H54 (cell line): ENCODE measurements at places on chromosomes 5 and 9.

DNA sequence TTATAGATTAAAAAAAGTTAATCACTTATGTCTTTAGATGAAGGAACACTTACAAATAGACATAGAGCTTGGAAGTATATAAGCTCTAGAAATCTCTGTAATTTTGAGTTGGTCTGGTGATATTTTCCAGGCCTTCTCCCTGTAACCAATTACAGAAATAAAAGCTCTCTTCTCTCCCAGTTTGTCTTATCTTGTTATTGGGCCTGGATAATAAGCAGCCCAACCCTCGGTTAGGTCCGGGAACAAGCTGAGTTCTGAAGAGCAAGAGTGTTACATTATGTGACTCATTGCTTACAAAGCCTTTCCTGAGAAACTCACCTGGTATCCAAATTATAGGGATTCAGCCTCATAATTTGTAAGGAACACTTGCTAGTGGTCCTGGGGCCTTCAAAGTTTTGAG lies 1146.2 kb downstream of the CDH9 start:
- no peak for DNase-seq

DNA sequence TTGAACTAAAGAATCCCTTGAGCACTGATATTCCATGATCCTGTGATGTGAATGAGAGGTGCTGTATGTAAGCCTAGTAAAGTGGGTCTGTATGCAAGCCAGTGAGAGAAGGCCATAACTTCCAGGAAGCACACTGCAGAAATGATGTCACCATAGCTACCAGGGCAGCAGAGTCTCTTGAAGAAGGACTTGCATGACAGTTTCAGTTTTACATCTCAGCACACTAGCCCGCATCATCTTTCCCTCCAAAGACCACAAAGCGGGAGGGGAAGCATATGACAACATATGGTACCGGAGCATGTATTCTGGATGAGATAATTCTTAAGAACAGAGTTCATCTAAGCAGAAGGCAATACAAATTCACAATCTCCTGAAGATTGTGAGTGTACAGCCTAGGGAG lies 37.6 kb upstream of the MAST4 start:
- DNase-seq, result no peak

GRCh38 chr5:178588769-178589168 lies 1.4 kb downstream of the COL23A1 start:
- DNase-seq, result no peak

- DNase-seq, result no peak
These were observed 171.7 kb downstream of the CACNA1B start for GRCh38 chr9:138049085-138049778.

- DNase-seq, result no peak
These were observed 1.5 kb downstream of the RNF208 start for GRCh38 chr9:137220317-137221094.

GRCh38 chr5:75632321-75632720 lies 21.1 kb downstream of the ANKDD1B start:
- DNase-seq, result no peak

GRCh38 chr5:32852535-32852934 lies 141.4 kb downstream of the NPR3 start:
- peak; percentile 17 for DNase-seq

GRCh38 chr5:83552275-83552674 lies 80.7 kb downstream of the VCAN start:
- no peak for DNase-seq

DNA sequence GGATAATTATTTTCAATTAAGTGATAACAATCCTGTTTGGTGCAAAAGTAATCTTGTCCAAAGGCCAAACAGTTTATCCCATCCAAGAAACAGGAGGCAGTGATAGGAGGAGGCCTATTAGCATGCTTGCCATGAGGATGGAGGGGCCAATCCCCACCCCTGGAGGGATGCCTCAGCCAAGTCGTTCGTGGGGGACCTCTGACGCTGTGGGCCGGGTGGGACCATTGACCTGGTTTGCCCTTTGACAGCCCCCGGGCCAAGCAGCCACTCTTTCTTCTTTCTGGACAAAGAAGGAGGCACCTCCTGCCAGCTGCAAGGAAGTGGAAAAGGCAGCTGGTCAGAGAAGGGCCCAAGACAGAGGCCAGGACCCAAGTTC lies 39.5 kb upstream of the GRHPR start:
- DNase-seq, result no peak

- DNase-seq, result no peak
These were observed 372.5 kb downstream of the IRX2 start for GRCh38 chr5:2378976-2379375.

DNA sequence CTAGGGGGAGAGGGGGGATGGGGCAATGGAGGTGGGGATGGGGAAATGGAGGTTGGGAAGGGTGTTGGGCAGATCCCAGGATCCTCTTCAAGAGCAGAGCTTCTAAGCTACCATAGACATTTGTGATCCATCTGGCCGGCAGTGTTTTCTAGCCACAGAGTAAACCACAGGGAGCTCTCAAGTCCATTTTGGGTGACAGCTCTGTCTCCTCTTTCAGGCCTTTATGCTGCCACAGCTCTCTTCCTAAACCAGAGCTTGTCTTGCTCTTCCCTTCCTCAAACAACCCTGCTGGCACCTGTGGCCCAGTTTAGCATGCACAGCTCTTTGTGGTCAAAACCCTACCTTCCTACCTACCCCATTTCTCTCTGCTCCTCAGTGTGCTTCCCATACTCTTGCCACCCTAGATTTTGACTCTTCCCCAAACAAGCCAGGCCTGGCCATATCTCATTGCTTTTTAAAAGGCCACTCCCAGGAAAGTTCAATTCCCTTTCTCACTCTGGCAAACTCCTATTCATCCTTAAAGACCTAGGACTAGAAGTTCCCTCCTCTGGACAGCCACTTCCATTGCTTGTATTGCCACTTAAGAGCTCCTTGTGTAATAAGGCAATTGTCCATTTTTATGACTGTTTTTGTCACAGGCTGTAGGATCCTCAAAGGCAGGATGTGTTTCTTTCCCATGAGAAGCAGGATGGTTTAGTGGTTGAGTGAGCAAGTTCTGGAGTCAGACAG lies 84.3 kb upstream of the PANK3 start:
- DNase-seq, result no peak

DNA sequence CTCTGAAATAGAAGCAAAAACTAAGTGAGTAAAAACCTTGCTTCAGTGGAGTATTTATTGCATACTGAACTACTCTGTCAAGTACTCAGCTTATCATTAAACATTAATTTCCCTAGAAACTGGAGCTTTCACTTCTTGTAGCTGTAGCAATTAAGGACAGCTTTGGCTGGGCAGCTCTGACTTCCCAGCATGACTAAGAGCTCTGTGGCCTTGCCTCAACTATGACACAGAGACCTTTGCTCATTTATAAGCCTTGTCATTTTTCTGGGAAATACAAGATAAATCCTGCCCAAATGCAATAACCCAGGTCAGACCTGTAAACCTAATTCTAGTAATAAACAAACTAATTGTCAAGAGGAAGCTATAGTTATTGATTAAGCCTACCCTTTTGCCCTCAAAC lies 65.4 kb upstream of the STK32A start:
- DNase-seq, result no peak

DNA sequence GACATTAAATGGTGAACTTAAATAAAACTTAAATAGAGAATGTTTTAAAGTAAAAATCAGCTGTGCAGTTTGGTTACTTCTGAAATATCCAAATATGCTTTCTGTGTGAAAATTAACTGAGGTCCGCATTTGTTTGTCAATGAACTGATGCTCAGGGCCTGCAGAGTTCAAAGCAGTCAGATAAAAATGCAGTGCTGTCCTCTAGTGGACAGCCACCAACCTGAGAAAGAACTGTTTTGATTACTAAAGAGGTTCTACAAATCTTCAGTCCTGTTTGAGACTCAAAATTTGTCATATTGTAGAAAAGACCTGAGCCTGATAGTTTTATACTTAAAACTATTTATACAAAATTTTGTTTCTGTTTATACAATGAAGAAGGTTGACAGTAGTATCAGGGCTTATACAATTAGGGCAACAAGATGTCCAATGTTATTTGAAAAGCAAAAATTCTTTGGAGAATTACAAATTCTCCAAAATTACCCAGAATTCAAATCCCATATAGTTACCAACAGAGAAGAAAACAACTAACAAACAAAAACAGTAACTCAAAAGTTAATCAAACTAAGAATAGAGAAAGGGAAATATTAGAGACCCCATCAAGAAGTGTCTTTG lies 232.3 kb upstream of the TBCA start:
- no peak for DNase-seq

DNA sequence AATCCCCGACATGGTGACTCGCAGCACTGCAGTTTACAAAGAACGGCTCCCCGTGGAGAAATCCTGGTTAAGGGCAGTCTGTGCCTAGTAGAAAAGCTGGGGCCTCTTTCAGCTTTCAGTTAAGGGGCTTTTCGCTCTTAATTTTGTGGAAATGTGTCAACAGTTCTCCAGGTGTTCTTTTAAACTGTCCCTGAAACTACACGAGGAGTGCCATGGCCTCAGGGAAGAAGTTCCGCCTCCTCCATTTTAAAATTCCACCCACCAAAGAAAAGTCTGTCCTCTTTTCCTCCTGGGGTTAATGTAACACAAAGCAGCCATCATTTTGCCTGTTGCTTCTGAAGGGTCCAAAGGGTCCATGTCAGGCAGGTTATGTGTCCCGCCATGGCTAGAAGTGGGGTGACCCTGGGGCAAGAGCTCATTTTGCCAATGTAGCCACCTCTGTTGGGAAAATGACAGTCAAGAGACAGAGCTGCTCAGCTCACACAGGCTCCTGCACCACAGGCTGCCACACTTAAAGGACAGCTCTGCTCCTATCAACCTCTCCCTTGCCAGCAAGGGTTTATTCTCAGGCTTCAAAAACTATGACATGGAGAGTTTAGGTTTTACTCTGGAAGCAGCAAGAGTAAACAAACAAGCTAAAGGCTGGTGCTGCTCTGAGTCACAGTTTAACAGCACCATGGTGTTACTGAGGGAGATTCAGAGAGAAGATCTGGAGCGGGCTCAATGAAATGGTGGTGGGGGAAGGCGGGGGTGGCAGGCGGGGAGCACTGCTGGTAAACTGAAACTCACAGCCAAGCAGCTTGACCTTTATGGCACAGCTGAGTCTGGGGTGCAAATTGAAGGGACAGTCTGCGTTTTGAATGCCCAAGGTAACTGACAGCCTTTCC lies 3.2 kb downstream of the WHRN start:
- DNase-seq, result peak; percentile 84

DNA sequence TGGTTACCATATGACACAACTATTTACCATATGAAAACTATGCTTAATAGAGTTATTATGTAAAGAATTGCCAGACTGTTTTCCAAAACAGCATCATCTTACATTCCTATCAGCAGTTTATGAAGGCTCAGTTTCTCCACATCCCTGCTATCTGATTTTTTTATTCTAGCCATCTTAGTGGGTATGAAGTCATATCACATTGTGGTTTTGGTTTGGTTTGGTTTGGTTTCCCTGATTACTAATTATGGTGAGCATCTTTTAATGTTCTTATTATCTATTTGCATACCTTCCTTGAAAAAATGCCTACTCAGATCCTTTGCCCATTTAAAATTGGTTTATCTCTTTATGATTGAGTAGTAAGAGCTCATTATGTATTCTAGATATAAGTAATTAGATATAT lies 199.4 kb upstream of the NFIL3 start:
- no peak for DNase-seq

GRCh38 chr9:129586685-129587084 lies 34.2 kb downstream of the C9orf50 start:
- no peak for DNase-seq

DNA sequence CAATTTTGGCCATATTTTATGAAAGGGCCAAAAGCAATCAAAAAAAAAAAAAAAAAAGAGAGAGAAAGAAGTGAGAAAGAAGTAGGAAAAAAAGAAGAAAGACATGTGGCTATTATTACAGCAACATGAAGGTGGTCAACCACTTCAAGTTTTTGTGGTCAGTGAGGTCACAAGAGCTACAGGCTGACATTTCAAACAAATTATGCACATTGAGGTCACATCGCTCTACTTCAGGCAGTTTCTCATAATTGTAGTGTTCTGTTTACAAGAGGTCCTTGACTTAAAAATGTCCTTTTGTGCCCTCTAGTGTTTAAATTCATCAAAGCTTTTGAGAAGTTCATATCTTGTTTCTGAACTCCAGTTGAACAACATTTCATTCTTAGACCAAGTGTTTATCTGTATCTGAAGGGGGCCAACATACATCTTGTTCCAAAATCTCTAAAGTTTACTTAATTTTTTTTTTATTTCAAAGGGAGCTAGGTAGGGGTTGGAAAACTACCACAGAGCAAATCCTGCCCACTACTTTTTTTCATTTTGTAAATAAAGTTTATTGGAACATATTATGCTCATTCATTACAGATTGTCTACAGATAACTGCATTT lies 513.1 kb downstream of the PDE4D start:
- DNase-seq, result no peak

DNA sequence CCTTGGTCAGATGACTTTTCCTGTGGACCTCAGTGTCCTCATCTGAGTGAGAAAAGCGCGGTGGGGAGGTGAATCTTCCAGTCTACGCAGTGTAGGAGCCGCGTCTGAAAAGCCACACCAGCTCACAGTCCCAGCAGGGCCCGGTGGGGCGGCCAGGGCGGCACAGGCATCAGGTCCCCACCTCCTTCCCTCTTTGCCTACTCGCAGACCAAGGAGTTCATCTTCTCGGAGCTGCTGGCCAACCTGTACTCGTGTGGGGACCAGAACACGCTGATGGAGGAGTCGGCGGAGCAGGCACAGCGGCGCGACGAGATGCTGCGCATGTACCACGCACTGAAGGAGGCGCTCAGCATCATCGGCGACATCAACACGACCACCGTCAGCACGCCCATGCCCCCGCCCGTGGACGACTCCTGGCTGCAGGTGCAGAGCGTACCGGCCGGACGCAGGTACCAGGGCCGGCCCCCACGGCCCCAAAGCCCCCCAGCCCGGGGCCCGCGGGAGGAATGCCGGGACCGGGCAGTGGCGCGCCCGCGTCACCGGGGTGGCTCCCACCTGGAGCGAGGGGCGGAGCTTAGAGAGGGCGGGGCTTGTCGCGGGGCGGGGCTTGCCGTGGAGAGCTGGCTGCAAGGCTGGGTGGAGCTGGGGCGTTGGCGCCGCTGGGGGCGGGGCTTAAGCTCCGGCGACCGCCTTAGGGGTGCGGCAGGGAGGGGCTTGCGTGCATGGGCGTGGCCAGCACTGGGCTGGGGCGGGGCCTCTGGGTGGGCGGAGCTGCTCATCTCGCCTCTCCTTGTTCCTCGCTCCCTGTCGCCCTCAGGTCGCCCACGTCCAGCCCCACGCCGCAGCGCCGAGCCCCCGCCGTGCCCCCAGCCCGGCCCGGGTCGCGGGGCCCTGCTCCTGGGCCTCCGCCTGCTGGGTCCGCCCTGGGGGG lies 25.6 kb downstream of the GOLGA2 start:
- no peak for DNase-seq

DNA sequence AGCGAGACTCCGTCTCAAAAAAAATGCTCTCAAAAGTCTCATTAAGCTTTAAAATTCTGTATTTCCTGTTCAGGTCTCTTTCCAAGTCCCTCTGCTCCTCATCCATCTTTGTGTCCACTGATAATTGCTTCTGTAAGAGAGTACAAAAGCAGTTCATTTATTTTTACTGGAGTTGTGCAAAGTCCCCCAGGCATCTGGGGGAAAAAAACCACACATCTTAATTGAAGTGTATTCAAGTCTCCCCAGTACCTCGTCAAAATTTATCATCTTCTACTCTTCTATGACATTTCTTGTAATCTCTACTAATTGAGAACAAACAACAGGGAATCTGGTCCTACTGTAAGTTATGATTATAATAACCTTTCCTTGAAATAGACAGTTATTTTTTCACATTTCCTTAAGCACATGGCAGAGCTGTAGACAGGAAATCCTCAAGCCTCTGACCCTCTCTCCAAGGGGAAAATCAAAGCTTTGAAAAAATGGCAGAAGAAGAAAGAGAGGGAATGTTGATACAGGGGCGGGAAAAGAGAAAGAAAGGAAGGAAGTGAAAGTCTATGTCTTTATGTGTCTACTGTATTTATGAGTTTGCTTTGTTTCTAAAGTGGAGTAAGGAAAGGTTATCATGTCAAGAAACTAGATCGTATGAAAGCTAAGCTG lies 51.5 kb downstream of the RAI14 start:
- DNase-seq, result no peak
